ENCODE measurements at places on chromosomes 16 and 17.

- DNase-seq = no peak
Observed at GRCh38 chr17:74433421-74434121, 1.7 kb downstream of the GPRC5C start.

DNA sequence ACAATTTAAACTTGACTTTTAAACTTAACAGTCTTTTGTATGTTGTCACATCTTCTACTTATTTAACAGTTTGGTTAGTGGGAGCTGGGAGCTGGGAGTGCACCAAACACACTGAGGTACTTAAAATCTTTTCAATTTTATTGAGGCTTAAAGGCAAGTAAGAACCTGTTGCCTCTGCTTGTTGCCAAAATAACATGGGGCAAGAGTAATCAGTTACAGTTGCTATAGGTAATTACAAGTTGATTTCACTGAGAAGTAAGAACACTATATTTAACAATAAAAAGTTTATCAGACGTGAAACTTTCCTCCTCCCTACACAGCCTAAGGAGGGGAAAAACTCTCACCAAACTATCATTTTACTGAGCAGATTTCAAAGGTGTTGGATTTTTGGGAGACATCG is 135.2 kb downstream of the FTO start:
- DNase-seq = no peak

DNA sequence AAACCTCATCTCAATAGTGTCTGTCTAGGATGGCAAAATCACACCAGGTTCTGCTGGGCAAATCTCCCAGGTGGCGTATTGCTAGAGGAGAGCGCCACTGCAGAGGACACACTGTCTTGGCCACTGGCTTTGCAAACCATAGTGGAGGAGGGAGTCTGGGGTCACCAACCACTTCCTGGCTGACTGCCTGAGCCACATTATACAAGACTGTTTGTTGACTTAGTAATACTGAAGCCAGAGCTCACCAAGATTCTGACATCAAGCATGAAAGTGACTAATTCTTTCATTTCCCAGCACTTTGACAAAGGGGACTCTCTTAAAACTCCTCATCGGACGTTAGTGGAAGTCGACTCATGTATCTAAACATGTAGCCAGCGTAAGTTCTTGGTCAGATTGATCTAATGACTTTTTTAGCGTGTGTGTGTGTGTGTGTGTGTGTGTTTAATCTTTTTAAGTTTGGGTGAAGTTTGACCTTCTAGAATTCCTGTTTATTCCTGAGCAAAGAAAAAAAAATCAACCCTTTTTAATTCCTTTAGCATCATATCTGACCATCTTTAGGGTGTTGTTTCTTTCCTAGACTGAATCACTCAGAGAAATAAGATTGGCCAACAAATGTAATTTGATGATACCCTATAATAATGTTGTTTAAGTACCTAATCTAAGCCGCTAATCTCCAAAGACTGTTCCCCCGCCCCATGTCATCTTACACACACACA is 13.7 kb downstream of the PITPNC1 start:
- DNase-seq = peak; percentile 24

DNA sequence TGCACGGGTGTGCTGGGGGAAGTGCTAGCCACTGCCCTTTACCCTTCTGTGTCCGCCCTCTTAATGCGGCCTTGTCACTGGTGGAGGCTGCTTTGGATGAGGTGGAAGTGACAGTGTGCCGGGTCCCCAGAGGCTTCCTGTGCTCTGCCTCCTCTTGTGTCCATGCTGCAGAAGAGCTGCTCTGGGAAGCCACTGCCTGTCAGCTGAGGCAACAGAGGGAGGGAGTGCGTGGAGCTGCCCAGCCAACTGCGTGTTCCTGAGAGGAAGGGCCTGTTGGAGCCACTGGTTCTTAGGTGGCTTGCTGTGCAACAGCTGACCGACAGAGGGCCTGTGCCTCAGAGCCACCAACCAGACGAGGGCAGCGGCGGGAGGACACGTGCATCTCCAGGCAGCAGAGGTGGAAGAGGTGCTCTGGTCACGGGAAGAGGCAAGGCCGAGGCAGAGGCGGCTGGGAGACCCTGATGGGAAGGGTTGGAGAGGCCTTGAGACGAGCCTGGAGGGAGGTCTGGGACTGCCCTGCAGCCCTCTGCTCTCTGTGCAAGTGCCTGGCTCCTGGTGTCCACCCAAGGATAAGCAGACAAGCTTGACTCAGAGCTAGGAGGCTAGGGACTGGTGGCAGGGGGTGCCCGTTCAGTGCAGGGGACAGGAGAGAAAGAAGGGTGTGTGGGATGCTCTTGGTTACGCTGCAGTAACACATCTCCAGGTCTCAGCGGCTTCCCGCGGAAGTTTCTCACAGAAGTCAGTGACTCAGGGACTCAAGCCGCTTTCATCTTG is 25.4 kb downstream of the B9D1 start:
- no peak for DNase-seq

- DNase-seq = no peak
Observed at GRCh38 chr16:31464348-31464769, 5.1 kb downstream of the ARMC5 start.

GRCh38 chr17:77684803-77685798 is 273.4 kb upstream of the TNRC6C start:
- no peak for DNase-seq

DNA sequence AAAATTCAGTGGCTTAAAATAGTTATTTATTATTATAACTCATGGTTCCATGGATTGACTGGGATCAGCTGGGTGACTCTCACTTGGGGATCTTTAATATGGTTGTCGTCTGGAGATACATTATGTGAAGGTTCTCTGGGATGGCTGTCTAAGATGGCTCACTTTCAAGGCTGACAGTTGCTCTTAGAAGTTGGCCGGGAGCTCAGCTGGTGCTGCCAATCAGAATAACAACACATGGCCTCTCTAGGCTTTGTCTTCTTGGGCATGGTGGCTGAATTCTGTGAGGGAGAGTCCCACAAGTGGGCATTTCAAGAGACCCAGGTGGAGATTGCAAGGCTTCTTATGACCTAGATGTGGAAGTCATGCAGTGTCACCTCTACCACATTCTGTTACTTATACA is 269.7 kb downstream of the CA10 start:
- no peak for DNase-seq

DNA sequence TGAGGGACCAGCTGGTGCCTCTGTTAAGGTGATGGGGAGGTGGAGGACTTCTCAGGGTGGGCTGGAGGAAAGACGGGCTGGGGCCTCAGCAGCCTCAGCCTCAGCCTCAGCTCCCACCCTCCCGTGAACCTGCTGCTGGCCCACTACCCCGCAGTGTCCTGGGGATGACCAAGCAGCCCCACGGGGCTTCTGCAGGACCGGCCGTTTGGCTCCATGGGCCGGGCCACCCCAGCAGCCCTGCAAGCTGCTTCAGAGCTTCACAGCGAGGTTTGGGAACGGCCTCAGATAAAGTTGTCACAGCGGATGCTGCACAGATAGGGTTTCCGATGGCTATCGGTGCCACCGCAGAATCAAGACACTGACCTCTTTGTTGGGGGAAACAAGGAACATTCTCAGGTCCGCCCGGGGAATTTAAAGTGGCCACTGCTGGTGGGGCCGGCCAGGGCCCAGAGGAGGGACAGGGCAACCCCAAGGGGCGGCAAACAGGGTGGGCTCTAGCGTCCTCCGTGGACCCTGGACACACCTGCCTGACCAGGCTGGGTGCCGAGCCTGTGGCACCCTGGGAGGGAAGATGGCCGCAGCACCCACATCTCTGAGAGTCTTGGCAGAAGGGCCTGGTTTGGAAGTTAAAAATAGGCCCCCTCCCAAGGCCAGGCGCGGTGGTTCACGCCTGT is 47.8 kb upstream of the ZC3H18 start:
- DNase-seq = no peak
